ENCODE measurements at places on chromosomes 16 and 17. TPM values are rescaled to one million over a fixed set of nuclear protein-coding genes. Genes with fewer than 3 reads are reported as not detected.
A peak's percentile ranks its signal among the peaks of the same experiment; 100 is the strongest.

GRCh38 chr16:50622643-50623369, 58.3 kb downstream of the SNX20 start:
- no peak for DNase-seq

DNAH3 gene
- total RNA-seq: not detected

- no peak for DNase-seq
Measured at GRCh38 chr17:18203308-18203707, 19.7 kb downstream of the ALKBH5 start.

- DNase-seq: no peak
Measured at GRCh38 chr17:4086041-4086483, 56.8 kb downstream of the ZZEF1 start.

DNA sequence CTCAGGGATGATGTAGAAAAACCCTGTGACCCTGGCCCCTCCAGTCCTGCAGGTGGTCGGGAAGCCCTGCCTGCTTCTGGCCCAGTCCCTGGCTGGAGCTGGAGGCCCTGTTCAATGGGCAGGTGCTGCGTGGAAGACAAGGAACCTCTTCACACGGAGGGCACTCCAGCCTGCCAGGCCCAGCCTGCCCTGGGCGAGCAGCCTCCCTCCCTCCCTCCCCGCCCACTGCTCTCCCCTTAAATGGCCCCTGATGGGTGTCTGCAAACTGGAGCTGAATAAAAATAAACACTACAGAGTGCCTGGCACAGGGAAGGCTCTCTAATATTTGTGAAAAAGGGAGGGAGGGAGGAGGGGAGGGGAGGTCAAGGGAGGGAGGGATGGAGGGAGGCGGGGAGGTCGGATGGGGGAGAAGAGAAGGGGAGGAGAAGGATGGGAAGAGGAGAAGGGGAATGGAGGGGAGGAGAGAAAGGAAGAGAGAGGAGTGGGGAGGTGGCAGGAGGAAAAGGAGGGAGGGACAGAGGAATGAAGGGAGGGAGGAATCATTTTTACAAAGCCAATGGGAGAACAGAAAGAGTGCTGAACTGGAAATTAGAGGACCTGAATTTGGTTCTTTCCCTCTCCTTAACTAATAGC, 222.8 kb upstream of the TNRC6C start:
- no peak for DNase-seq

HBA1 gene
- not detected for total RNA-seq

- no peak for DNase-seq
Measured at GRCh38 chr17:57357830-57358430, 101.6 kb downstream of the MSI2 start.

GRCh38 chr17:75271955-75272847, 1.2 kb upstream of the MIF4GD start:
- no peak for DNase-seq

DNA sequence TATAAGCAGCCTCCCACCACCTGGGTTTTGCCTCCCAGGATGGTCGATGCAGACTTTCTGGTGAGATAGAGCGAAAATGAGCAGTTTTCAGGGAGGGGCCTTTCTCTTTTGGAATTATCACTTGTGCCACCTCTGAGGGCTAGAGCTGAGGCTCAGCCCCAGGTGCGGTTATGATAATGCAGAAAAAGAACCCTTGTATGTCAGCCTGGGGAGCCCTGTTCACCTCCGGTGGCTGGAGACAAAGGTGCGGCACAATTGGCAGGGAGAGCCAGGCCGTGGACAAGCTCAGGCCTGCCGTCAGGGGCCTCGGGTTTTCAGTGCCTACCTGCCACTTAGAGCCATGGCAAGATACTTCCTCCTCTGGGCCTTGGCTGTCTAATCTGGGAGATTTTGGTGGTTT, 4.4 kb downstream of the SCPEP1 start:
- no peak for DNase-seq

DNA sequence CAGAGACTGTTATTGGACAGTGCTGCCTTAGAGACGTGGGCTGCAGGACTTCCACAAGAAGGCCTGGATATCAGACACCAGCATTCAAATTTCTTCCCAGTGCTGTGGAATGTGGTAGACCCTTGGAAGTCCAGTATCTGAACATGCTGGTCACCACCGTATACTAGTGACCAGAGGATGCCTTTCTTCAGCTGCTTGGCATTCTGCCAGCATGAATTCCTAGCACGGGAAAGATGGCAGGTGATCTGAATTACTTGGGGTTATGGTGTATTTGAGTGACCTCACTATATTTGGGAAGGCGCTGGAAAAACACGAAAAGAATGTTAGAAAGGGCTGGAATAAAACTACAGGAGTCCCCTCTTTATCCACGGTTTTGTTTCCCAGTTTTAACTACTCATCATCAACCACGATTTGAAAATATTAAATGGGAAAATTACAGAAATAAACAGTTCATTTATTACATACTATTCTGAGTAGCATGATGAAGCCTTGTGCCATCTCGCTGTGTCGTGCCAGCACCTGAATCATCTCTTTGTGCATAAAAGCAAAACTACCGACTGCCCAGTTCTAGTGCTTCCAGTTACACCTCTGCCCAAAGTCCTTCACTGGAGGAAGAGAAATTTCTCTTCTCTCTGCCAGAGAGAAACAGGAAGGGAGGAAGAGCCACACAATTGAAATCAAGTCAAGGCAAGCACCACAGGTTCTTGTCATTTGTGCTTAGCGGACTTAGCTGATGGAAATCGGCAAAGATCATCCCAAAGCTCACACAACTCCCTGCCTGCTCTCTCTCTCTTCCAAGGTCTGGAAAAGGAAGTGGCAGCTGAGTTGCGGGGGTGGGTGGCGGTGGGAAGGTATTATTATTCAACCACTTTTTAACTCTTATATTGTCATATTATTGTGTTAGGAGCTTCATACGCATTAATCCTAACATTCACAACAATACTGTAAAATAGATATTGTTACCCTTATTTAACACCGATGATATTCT, 1.4 kb upstream of the CHST4 start:
- no peak for DNase-seq

CPSF4L gene
- total RNA-seq: not detected

GRCh38 chr16:27745348-27745747, 195.4 kb downstream of the KATNIP start:
- peak; percentile 33 for DNase-seq

DNA sequence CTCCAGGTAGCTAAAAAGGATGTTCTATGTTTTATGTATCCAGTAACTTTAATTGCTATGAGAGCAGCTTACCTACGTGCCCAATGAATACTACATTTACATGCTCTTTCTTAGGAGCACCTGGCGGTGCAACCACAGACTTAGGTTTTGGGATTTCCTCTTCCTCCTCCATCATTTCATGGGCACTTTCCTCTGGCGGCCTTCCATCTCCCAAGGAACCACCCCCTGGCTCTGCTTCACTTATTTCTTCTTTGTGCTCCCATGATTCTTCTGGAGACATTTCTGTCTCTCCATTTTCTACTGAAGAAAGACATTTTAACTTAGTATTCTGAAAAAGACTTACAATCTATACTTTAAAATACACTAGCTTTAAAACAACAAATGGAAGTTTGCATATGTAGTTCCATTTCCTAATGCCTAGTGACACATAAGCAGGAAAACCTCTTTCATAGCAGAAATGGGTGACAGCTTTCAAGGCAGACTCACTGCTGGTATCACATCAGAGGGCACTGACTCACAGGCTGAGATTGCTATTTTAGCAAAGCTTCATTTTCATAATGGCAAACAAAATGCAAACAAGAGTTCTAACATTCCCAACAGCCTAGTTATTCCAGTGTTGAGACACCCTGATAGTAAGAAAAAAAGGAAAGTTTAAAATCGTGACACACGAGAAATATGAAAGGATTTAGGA, 19.1 kb downstream of the GSPT1 start:
- DNase-seq: peak; percentile 71

Measured in dermis blood vessel endothelial cell (primary cell).